ENCODE measurements at places on chromosomes 2 and 18. TPM values are rescaled to one million over a fixed set of nuclear protein-coding genes. Genes with fewer than 3 reads are reported as not detected.

The IL36B gene
- total RNA-seq = not detected

The GCG gene
- total RNA-seq = not detected

The SOWAHC gene
- 0.44 TPM for total RNA-seq

The OTOS gene
- total RNA-seq = not detected

The DNAH6 gene
- 0.07 TPM for total RNA-seq

The CCBE1 gene
- total RNA-seq = not detected

GRCh38 chr2:142075826-142076225, 55.0 kb downstream of the LRP1B start:
- no peak for DNase-seq

DNA sequence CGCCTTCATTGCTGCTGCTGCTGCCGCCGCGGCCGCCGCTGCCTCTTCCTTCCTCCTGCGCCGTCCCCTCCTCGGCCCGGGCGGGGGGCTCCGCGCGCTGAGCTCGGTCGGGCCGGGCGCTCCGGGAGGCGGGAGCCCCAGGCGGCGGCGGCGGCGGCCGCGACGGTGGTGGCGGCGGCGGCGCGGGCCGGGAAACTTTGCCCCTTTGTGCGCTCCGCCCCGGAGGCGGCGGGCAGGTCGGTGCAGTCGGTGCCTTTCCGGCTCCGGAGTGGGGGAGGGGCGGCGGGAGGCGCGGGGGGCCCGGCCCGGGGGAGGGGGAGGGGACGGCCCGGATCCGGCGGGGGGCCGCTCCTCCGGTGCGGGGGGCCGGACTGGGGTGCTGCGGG, 205 bp downstream of the TET3 start:
- DNase-seq = peak; percentile 63

DNA sequence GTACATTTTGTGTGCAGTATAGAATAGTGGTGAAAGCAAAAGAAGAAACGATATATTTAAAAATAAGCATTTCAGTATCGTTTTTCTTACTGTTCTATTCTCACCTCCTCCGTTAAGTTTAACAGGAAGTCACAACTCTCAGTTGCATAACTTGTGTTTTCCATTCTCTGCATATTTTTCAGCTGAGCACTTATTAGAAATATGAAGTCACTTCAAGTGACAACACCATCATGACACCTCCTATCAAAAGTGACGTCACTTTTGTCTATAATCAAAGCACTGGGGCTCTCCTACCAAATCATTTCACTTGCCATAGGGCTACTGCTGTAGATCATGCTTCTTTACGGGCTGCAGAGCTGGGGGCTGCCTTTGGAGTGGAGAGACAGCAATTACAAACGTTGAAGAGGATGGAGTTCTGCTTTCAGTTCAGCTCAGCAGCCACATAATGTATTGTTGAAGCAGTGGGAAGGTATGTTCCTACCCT, 36.3 kb downstream of the STAT4 start:
- DNase-seq = peak; percentile 74

GRCh38 chr2:39724828-39725144, 54.3 kb downstream of the THUMPD2 start:
- DNase-seq = no peak

DNA sequence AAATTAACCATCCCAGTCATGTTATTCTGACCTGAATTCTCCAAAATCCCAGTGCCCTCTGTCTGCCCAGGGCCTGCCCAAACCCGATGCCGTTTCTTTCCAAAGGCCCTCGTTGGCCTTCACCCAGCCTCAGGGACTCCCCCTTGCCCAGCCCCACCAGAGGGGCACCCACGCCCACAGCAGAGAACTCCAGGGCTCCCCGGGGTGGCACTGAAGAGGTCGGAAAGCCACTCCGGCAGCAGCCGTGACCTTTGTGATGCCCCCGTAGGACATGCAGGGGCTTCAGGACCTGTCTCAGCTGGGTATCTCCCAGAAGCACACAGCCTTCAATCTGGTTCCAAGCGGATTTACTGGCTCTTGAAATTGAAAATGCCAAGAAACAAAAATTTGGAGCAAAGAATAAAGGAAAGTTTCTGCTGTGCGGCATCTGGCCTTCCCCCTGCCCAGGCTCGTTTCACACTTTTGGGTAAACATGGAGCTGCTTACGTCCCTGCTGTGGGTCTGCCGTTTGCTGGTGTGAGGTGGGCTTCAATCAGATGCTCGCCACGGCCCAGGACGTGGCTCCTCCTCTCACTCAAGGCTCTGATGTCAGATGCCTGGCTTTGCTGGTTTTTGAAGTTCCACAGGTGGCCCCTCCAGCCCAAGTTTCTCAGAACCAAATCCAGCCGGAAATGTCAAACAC, 101.3 kb downstream of the TPO start:
- DNase-seq = no peak

DNA sequence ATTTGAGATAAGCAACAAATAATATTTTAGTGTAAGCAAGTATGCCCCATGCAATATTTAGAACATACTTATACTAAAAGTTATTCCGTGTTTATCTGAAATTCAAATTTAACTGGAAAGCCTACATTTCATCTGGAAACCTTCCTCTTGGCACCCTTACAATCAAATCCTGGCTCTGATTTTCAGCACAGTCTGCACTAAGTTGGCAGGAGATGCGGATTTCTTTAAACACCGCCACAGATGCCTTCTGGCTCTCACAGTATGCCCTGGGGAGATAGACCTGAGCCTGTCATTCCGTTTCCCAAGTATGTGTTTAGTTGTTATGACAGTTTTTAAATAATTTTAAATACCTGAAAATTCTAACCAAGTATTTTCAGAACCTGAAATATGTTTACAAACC, 7.3 kb upstream of the MLPH start:
- no peak for DNase-seq

DNA sequence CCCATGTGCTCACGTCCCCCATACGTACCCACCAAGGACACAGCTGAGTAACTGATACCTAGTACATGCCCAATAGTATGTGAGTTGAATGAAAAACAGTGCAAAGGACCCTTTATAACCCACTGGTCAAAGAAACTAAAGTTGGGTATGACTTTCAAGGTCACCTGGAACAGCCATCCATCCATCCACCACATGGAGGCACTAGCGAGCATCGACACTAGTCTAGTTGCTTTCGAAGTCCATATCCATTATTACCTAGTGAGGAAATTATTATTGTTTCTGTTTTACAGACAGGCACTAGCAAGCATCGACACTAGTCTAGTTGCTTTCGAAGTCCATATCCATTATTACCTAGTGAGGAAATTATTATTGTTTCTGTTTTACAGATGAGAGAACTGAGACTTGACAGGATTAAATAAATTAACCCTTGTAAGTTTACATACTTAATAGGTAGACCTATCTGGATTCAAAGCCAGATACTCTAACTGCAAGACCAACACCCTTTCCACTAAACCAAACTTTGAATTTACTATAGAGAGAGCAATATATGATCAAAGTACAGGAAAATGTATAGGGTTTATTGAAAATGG, 233.7 kb downstream of the METTL4 start:
- peak; percentile 67 for DNase-seq

- no peak for DNase-seq
These were observed 5.3 kb downstream of the PLEKHH2 start for GRCh38 chr2:43642363-43642762.

GRCh38 chr2:240411261-240412160, 24.0 kb upstream of the GPC1 start:
- DNase-seq = no peak

DNA sequence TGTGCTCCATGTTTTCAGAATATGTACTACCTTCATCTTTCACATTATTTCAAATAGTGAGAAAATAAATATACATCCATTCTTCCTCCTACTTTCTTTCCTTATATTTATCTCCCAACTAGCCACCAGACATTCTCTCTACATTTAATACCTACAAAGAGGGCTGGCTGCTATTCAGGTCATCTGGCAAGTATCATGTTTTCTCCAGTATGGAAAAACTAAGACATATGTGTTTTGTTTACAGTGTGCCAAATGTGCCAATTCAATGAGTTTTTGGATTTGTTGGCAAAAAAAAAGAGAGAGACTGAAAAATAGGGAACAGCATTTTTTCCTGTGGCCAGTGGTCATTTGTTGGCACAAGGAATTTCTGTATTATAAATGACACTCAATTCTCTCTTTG, 1207.3 kb downstream of the DPP10 start:
- DNase-seq = no peak

GRCh38 chr2:181058378-181059269, 78.2 kb downstream of the UBE2E3 start:
- peak; percentile 61 for DNase-seq

DNA sequence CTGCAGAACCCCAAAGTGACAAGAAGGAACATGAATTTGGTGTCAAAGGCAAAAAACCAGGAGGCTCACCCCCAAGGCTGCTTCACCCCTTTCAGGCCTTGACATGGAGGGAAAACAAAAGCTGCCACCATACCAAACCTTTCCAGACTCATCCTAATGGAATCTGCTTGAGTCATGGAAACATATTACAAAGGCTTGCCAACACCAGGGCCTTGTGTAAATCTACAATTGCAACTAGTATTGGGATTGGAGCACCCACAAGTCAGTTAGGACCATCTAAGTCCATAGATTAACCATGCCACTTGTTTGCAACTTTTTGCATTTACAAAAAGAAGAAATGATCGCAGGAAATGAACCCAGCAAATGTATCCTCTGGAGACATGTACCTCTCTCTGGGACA, 297.6 kb downstream of the CDCA7 start:
- no peak for DNase-seq

- DNase-seq = peak; percentile 96
These were observed at the start of gene PSD4 for GRCh38 chr2:113173542-113174375. Gene PSD4, plus strand, starts transcription at chr2:113173971. Its CDS starts 8,486 bp downstream, at chr2:113182457.

- DNase-seq = no peak
These were observed 10.7 kb upstream of the FAM136A start for GRCh38 chr2:70312560-70312959.

DNA sequence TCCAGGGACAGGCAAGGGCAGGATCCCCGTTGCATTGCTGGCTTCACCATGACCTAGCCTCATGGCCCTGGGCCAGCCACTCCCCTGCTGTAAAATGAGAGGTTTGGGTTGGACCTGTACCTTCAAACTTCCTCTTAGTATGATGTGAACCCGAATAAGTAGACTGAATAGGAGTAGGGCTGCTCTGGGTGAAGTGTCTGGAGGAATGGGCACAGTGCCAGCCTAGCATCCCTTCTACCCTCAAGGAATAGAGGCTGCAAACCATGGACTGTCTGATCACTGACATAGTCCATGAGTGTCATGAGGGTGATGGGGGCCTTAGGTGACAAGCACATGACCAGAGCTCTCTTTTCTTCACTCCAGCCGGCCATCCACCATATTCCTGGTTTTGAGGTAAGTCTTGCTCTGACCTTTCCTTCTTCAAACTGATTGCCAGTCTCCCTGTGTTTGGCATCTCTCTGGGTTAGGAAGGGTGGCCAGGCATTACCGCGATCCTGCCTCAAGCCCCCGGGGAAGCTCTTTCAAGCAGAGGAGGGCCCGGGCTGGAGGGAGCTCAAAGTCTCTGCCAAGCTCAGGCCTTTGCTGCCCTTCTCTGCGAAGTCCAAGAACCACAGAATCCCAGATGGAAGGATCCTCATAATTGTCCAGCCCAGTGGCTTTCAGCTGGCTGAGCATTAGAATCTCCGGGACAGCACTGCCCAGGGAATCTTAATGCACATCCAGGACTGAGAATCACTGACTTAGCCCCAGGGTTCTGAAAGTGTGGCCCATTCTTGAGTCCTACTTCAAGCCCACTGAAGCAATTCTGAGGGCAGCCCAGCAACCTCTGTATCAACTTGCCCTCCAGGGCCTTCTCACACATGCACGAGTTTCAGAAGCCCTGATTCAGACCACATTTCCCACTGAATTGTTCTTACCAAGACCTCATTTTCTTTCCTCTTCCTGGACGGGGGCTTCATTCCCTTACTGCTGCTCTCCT, 148.1 kb downstream of the DYSF start:
- DNase-seq = no peak

DNA sequence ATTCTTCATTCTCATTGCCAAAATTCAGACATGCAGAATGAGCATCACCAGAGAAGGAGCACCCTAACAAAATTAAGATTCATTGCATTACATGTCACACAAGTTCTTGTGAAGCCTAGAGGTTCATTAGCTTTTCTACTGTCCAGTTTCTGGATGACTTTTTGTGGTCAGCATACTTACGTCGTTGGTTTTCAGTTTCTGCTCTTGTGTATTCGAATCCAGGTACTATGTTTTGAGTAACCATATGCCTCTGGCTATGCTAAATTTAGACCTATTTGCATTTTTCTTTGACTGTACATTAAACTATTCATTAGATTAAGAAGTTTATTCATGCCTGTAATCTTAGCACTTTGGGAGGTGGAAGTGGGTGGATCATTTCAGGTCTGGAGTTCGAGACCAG, 251.3 kb downstream of the PARD3B start:
- no peak for DNase-seq

DNA sequence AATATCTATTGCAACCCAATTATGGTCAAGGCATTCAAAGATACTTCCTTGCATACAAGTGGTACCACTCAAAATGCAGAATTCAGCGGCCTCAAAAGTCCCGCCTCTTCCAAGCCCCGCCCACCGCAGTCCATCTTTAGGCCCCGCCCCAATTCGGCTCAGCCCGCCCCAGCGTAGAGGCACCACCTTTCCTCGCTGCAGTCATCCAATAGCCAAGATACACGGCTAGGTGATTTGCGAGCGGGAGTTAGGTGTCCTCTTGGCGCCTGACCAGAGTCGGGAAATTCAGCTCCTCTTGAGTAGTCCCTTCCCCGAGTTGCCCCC, 431 bp upstream of the SEC11C start:
- peak; percentile 96 for DNase-seq

DNA sequence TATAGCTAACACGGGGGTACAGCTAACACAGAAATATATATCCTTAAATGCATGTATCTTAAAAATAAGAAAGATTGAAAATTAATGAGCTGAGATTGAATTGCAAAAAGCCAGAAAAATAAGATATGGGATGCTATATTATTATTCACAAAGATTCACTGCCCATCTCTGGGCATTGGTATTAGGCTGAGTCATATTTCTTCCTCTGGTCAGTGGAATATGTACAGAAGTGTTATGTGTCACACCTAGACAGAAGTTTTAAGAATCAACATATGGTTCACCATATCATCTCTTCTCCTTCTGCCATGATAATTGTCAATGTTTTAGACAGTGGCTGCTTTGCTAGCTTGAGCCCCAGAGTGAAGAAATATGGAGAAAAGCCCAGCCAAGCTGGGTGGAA, 14.0 kb upstream of the MCFD2 start:
- DNase-seq = no peak

DNA sequence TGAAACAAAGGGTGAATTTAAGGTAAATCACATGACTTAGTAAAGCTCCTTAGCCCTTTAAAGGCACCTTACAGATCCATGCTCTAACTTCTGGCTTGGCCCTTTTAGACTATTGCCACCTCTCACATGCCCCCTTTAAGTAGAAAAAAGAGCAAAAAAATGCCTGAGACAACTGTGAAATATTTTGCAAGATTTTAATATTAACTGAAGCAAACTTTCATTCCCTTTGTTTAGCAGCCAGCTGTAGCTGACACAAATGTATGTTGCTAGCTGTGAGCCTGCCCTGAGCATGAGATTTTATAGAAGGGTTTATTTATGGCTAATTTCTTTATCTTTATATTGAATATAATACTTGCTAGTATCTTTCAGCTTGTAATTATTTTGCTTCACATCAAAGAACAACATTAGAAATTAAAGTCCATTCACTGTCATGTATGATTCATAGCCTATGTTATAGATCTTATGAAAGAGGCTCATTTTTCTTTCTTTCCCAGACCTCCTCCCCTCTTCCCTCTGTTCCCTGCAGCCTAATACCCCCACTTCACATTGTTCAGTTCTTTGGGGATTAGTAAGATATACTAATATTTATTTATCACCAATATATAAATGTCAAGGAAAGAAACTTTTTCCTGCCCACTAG, 637.2 kb upstream of the ZEB2 start:
- DNase-seq = no peak

Measured in activated naive CD4-positive, alpha-beta T cell treated with anti-CD3 and anti-CD28 coated beads for 36 hours (primary cell).